ENCODE measurements at places on chromosomes 6 and 20.

GRCh38 chr6:132401618-132402285 lies 477 bp upstream of the MOXD1 start:
- DNase-seq, result no peak

GRCh38 chr6:32047855-32048766 lies 9.9 kb downstream of the CYP21A2 start:
- peak; percentile 44 for DNase-seq

GRCh38 chr6:37285861-37286311 lies 27.9 kb upstream of the TMEM217 start:
- DNase-seq, result no peak

GRCh38 chr6:49839957-49840356 lies 26.4 kb downstream of the CRISP1 start:
- no peak for DNase-seq

- no peak for DNase-seq
These were observed 84.6 kb upstream of the BTN3A2 start for GRCh38 chr6:26280407-26280806.

GRCh38 chr20:21021472-21021790 lies 84.7 kb downstream of the LINC00237 start:
- DNase-seq, result no peak

DNA sequence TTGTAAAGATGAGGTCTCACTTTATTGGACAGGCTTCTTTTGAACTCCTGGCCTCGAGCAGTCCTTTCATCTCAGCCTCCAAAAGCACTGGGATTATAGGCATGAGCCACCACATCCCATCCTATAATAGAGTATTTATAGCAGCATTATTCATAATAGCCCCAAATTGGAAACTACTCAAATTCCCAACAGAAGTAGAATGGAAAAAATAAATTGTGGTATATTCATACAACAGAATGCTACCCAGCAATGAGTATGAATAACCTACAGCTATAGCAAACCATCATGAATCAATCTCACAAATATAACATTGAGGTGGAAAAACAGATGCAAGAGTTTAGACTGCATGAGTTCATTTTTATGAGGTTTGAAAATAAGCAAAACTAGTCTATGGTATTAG lies 84.8 kb upstream of the BTBD3 start:
- no peak for DNase-seq

DNA sequence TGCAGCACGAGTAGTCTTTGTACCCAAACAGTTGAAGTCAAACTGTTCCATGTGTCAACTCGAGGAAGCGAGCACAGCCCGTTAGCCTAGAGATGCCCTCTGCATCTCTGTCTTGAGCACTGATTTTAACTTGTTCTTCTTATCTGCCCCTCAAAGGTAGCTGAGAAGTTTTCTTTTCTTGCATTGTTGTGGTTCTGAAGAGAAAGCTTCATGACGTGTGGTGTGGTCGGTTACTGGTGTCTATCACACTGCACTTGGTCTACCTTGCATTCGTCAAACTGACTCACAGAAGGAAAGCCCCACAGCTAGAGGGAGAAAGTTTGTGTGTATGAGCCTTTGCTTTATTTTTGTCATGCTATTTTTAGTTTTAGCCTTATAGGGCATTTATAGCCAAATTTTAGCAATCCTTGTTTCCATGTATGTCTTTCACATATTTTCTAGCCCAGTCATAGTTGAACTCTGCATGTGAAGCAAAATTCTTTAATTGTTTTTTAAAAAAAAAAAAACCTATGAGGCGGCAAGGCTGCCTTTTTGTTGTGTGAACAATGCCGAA lies 115.1 kb downstream of the JAG1 start:
- no peak for DNase-seq

DNA sequence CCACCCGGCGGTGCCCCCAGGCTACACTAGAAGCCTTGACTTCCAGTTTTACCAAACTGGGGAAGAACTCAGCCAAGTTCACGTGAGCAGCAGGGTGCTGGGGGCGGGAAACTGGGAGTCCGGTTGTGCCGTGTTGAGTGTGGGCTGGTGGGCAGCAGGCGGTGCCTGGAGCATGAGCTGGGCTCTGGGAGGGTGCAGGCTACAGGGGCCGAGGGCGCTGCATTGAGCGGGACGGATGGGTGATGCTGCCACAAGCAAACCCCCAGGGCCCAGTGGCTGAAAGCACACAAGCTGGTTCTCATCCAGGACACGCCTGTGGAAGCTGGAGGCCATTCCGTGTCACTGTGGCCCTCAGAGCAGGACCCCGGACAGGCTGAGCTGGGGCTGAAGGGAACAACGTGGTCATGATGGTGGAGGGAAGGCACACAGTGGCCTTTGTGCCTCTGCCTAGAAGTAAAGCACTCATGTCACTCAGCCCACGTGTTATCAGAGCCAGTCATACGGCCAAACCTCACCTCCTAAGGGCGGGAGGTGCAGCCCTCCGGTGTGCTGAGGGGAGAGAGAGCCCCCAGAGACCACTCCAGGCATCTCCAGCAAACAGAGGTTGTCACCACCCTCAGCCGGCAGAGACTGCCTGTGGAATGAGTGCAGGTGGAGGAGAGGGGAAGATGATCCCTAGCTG lies 29.5 kb downstream of the RBM38 start:
- no peak for DNase-seq

GRCh38 chr6:125863023-125863422 lies 72.3 kb downstream of the NCOA7 start:
- no peak for DNase-seq

DNA sequence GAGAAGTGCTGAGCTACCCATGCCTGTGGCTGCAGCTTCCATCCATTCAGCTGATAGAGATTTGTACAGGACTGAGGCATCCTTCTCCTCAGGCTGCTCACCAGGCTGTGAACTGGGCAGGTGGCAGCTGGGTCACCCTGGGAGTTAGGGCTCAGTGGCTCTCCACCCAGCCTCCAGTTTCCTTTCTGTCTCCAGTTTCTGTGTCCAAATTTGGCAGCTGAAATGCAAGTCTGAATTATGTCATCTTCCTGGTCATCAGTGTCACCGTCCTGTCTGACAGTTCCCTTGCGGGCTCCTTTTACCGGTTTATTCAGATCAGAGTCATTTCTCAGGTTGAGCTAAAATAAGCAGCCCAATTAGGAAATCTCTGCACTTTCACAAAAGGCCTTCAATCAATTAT lies 93.3 kb downstream of the EDN1 start:
- DNase-seq, result no peak

- DNase-seq, result no peak
These were observed 17.5 kb upstream of the SAMHD1 start for GRCh38 chr20:36969051-36969450.

DNA sequence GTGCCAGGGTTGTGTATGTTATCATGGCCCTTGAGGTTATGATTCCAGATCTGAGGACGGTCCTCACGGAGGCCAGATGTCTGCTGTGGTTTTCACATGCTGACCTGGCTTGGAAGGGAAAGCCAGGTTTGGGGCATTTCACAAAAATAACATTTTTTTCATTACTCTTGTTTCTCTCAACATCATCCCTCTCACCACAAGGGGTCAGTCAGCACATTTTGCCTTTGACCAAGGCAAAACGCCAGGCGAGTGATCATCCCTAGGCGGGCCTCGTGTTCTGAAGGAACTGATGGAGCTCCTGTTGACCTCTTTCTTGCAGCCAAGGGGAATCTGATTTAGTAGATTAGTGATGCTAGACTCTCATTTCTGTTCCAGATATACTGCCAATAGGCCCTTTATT lies 133.5 kb downstream of the TBC1D7 start:
- peak; percentile 93 for DNase-seq

GRCh38 chr20:56909918-56910714 lies 281.0 kb downstream of the TFAP2C start:
- no peak for DNase-seq

GRCh38 chr6:143224516-143224915 lies 163.8 kb downstream of the AIG1 start:
- DNase-seq, result peak; percentile 7

GRCh38 chr6:151998784-151999183 lies 191.3 kb downstream of the ESR1 start:
- DNase-seq, result no peak

DNA sequence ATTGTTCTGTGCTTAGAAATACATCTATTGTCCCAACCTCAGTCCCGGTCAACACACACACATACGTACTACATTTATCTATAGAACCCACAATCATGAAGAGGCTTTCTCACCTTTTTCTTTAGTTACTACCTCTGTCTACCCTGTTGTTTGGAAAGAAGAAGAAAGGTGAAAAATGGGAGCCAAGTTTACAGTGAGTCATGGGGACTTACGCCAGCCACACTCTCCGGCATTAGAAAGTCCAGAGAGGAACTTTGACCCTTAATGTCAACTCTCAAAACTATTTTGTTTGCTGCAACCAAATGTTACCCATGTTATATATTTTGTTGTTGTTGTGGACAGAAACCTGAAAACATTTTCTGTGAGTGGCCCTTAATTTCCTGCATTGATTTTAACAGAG lies 259.1 kb downstream of the ZFAND3 start:
- DNase-seq, result no peak

DNA sequence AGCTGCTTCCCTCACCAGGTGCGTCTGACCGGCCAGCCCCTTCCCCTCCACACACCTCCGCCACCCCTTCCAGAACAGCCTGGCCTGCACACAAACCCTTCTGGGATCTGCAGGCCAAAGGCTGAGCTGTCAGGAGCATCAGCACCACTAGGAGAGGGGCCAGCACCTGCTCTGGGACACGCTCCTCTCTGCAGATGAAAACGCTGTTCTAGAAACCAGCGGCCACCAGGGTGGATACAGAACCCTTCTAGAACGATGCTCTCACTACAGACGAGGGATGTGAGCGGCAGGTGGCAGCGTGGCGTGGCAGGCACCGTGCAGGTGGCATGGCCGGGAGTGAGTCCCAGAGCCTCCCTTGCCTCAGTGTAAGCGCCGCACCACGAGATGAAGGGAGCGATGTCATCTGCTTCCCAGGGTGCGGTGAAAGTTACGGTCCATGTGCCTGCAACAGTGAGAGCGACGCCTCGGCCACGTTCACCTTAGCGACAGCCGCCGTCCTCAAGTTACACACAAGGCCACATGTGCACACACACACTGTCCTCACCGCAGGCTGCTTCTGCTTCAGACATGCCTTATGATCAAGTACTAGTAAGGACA lies 53.6 kb downstream of the TAF4 start:
- DNase-seq, result no peak

GRCh38 chr20:3314391-3314790 lies 75.4 kb upstream of the SLC4A11 start:
- DNase-seq, result no peak

DNA sequence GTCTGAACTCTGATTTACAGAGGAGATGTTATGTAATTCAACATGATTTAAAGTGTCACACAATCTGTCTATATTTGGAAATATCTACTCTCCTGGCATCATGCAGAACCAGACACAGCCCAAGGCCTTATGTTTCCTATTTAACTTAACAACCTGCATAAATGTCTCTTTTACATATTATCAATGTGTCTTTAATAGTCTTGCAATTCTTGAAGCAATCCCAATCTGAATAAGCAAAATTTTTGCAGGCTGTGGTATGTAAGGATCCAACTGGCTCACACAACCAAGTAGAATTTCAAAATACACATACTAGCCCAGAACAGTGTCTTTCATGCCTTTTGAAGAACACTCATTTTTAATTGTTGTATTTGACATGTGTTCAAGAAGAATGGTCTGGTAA lies 443.2 kb downstream of the MAFB start:
- DNase-seq, result no peak

DNA sequence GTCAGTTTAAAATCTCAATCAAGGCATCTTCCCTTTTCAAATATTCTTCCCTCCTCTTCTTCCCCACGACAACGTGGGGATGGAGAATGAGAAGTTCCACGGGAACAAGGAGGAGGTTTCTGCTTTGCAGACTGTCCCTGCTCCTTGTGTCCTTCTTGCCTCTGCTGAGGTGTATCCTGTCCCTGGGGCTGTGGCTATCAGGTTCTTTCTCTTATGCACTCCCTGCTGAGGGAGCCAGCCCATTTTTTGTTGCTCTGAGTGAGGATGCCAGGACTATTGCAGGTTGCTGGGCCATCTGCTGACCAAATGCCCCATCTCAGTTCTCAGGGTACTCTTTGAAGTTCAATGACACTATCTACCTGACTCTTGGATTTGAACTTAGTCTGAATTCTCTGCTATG lies 533.6 kb downstream of the RNF144B start:
- no peak for DNase-seq

- DNase-seq, result no peak
These were observed 23.1 kb downstream of the PFDN4 start for GRCh38 chr20:54231036-54231435.

- no peak for DNase-seq
These were observed 51.5 kb upstream of the NNAT start for GRCh38 chr20:37469531-37469930.

- peak; percentile 3 for DNase-seq
These were observed 2.7 kb upstream of the MEI4 start for GRCh38 chr6:77650098-77650663.

DNA sequence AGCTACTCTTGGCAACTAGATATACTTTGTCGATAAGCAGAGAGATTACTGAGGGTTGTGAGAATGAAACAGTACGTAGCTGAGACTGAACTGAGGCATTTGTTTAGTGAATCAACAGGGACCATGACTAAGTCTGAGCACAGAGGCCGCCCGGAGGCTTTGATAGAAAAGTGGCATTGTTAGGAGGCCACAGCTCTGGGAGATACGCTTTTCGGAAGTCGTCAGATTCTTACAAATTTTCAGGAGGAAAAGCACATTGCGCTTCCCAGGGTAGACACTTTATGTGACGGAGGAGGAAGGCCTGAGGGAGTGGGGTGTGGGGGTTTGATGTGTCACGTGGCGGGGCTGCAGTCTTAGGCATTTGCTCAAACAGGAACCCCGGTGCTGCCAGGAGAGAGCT lies 69.4 kb downstream of the PSMG4 start:
- DNase-seq, result peak; percentile 94

GRCh38 chr6:17281497-17282481 lies 628 bp downstream of the RBM24 start:
- DNase-seq, result no peak

- DNase-seq, result no peak
These were observed 41.7 kb upstream of the IL17A start for GRCh38 chr6:52144196-52145076.

DNA sequence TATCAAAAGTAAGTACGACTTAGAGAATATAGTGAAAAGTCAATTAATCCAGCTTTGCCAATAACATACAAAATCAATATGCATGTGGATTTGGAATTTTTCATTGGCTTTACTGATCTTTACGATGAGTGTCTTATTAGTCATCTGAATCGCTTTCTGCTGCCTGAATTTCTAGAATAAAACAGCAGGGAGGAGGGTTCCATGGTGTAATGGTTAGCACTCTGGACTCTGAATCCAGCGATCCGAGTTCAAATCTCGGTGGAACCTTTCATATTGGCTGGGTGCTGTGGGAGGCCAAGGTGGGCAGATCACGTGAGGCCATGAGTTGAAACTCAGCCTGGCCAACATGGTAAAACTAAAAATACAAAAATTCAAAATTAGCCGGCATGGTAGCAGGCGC lies 448.8 kb downstream of the RNF144B start:
- DNase-seq, result no peak

- DNase-seq, result peak; percentile 73
These were observed 28.3 kb downstream of the RSPO4 start for GRCh38 chr20:973785-974194.

DNA sequence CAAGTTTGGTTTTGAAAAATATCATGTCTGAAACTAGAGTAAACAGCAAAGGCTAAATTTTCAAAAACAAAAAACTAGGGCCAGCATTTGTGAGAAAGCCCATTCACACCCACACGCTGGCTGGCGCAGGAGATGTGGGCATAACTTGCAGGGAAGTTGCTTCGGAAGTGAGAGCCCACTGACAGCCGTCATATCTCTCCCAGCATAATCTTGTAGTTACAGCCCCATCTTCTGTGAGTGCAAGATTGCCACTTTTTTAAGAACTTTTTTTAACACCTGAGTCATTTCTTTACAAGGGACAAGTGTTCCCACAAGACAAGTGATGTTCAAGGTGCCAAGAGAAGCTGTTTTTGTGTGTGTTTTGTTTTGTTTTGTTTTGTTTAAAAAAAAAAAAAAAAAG lies 212.5 kb upstream of the CNR1 start:
- no peak for DNase-seq

Data from COLO829 (cell line).